Glutamatergic neuron (in vitro differentiated cells): ENCODE measurements at places on chromosomes 4 and X.
A peak's percentile ranks its signal among the peaks of the same experiment; 100 is the strongest.

GRCh38 chr4:119873132-119873531 lies 193.5 kb downstream of the MAD2L1 start:
- DNase-seq, result no peak

DNA sequence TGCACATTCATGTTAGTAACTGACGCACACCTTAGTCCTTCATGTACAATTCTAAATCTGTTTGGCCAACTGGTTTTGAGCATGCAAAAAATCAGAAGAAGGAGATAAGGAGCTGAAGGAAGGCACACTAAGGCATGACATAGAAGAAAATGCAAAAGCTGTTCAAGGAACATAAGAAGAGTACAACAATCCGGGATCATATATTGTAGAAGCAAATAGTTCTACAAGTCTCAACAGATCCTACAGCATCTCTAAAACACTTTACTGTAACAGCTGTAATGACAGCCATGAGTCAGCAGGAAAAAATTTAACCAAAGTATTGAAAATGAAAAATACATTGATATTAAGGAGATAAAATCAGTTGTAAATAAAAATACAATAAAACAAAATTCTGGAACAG lies 57.7 kb downstream of the KLHL13 start:
- no peak for DNase-seq

DNA sequence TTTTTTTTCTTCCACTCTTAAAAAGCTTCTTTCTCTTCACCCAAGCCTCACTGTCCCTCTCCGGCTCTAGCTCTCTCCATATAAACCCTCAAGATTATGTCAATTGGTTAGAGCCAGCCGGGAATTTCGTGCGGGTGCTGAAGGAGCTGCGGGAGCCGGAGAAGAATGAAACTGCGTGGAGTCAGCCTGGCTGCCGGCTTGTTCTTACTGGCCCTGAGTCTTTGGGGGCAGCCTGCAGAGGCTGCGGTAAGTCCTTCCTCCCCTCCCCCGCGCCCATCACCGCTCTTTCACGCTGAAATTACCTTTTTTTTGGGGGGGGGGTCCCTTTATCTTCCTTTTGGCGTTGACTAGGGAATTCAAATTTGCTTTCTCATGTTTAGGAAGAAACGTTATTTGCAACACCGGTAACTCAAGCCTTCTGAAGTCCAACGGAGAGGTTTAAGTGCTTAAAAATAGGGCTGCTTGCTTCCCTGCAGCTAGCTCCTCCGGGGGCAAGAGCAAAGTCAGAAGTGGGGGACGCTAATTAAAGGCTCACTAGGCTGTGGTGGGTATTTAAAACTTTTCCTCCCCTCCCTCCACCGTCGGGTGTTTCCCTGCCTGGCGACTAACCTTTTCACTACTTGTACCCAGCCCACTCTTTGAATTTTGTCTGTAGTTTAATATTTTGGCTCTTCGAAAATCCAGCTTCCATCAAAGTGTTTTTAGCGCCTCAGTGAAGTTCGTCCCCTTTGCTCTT lies 491 bp downstream of the COL4A5 start:
- DNase-seq, result peak; percentile 26

GRCh38 chr4:10040049-10040892 lies 19.0 kb upstream of the SLC2A9 start:
- no peak for DNase-seq
